ENCODE measurements at places on chromosomes 7 and 10.

DNA sequence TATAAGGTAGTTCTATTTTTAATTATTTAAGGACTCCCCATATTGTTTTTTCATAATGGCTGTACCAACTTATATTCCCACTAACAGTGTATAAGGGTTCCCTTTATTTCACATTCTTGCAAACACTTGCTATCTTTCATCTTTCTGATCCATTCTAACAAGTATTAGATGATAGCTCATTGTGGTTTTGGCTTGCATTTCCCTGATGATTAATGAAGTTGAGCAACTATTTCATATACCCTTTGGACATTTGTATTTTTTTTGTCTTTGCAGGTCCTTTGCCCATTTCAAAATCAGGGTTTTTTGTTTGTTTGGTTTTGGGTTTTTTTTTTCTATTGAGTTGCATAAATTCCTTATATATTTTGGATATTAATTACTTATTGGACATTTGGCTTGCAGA lies 107.2 kb downstream of the EPC1 start:
- DNase-seq = no peak

- DNase-seq = no peak
Observed at GRCh38 chr10:4982764-4983226, 19.6 kb downstream of the AKR1C1 start.

- DNase-seq = no peak
Observed at GRCh38 chr10:103333934-103334520, 16.9 kb downstream of the PCGF6 start.

DNA sequence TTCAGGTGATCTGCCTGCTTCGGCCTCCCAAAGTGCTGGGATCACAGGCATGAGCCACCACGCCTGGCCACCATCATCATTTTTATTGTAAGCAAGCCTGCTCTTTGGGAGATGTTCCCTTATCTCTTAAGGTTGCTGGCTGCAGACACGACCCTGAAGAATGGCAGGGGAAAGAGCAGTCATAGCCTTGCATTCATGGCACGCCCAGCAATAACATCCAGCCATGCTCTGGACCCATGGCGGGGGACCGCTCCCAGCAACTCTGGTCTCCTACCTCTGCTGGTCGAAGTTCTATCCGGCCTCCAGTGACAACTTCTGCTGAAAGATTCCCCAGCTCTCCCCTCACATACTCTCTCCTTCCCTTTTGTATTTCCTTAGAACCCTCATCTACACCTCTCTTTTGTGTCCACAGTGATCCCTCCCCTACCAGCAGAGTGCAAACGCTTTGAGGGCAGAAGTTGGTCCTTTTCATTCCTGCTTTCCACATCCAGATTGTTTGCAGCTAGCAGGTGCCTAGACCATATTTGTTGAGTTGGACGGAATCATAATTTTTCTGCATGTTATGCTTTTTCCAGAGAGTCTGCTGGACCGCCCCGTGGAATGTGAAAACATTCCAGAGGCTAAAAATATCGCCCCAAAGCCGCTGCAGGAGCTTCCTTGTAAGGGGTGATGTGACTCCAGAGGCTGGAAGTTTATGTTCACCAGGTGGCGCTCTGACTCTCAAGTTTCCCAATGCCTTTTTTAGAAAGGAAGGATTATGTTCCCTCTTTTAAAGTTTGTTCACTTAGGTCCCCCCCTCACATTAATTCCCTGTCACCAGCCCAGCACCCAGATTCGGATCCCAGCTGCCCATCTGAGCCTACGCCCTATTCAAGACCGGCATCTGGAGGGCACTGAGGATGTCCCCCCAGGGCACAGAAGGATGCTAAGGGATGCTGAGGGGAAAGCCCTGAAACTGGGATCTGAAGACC lies 4.3 kb upstream of the MARVELD1 start:
- DNase-seq = no peak

- DNase-seq = no peak
Observed at GRCh38 chr7:15399441-15399840, 162.4 kb downstream of the AGMO start.

DNA sequence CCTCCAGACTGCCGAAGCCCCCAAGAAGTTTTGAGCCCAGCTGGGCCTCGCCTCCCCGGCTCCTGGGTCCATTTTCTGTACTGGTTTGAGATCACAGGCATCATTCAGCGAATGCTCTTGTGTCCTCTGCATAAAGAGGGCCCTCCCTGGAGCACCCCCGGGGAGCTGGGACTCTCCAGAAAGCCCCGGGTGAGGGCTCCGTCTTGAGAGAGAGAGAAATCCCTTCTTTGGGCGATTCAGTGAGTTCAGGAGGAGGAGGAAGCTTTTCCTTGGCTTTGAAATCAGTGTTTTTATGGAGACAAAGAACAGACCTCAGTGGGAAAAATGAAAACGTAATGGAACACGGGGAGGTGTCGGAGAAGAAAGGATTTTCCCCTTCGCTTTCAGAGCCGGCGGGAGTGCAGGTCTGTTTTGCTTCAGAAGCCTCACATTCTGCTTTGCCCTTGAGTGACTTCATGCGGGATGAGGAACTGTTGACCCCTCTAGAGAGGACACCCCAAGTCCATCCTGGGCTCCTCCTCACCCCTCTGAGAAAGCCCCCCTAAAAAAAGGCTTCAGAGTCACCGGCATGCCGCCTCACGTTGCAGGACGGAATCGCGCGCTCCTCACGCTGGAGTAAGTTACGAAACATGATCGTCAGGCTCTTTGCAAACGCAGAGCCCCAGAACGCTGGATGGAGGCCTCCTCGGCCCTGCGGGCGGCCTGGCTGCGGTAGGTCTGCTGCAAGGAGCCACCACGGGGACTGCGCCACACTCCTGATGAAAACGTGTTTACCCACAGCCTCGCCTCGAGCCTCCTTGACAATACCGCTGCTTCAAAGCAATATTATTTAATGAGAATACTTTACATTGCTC lies 8.5 kb upstream of the AP5Z1 start:
- DNase-seq = no peak

GRCh38 chr10:102113261-102113955 lies 6.8 kb downstream of the LDB1 start:
- no peak for DNase-seq
